Aorta (tissue), 5 donors: ENCODE measurements at places on chromosomes 5 and 9.

GRCh38 chr5:135880278-135880677 lies 15.4 kb downstream of the IL9 start:
- no peak for DNase-seq

DNA sequence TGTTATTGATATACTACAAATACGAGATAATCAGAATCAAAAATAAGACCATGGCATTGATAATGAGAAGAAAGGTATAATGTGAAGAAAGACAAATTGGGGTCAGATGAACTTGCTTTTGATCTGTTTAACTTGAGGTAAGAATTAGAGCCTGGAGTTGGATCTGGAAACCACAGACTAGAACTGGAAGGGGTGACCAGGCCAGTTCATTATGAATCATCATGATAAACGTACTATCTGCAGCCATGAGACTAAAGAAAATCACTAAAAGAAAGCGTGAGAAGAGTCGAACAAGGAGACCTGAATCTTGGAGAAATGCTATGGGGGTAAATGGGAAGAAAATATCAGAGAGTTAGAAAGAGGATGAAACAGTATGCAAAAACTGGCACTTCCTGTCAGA lies 967.5 kb downstream of the NR2F1-AS1 start:
- no peak for DNase-seq

GRCh38 chr5:150242251-150242894 lies 47.2 kb downstream of the CAMK2A start:
- DNase-seq, result no peak

GRCh38 chr5:116488356-116489041 lies 86.1 kb downstream of the SEMA6A start:
- no peak for DNase-seq

- no peak for DNase-seq
Observed at GRCh38 chr5:154406826-154407225, 39.0 kb upstream of the SAP30L start.

- no peak for DNase-seq
Observed at GRCh38 chr9:129675620-129676019, 10.2 kb downstream of the PRRX2 start.

- DNase-seq, result no peak
Observed at GRCh38 chr9:101054657-101055056, 26.1 kb downstream of the PLPPR1 start.

DNA sequence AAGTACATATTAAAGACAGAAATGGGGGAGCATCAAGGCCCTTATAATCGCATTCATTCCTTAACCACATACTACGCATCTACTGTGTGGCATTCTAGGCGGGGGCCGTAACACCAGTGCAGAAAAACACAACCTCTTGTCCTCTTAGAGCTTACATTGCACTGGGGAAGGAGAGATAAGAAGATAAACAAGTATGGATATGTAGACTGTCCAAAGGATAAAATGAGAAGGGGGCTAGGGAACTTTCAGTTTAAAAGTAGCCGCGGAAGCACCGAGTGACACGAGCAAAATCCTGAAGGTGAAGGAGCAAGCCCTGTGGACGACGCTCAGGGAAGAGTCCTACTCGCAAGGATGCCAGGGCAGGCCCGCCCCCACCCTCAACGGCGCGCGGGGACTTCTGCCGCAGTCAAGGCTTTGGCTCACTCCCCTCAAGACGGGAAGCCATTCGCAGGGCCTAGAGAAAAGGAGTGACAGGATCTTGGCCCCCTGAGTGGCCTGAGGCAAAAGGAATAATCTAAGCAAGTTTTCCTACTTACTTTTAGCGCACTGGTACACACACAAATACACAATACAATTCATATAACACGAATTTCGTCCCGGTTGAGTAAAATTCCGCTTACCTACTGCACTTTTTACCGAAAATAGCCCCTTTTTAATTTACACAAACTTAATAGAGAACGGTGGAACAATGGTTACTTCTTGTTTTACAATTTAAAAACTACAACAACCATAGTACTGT lies 1.3 kb upstream of the NIPBL start:
- peak; percentile 84 for DNase-seq

DNA sequence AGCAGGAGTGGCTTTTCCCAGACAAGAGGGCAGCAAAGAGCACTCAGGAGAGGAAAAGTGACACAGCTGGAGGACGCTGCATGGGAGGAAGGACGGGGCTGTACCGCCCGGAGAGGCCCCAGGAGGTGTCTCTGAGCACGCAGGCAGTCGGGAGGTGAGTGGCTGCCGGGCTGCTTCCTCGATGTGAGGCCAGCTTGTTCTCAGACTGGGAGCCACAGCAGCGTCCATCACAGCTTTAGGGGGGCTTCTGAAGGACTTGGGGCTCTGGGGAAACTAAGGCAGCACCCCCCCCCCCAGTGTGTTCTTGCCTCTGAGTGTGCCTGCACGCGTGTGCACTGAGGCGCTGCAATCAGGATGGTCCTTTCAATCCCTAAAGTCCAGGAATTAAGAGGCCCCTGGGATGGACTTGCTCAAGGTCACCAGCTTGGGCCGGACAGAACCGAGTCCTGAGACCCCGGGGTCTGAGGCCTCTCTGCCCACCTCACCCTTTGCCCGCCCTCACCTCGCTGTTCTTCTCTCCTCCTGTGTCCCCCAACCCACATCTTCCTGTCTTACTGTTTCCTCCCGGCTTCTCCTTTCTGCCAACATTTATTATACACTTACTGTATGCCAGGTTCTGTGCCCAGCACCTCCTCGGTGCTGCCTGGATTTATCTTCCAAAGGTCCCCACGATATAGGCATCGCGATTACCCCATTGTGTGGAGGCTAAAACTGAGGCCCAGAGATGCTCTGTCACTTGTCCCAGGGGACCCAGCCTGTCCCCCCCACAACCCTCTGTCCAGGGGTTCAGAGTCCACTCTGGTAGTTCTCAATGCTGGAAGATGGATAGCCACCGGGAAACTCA lies 32.9 kb downstream of the FAM163B start:
- no peak for DNase-seq

GRCh38 chr5:107687937-107688336 lies 17.2 kb upstream of the EFNA5 start:
- no peak for DNase-seq

GRCh38 chr5:168312606-168313295 lies 21.3 kb downstream of the WWC1 start:
- no peak for DNase-seq

- DNase-seq, result peak; percentile 41
Observed at GRCh38 chr9:114289571-114290481, 33.1 kb upstream of the ORM1 start.
